ENCODE measurements at places on chromosomes 3 and 15.
A peak's percentile ranks its signal among the peaks of the same experiment; 100 is the strongest.

GRCh38 chr15:25693321-25694238 lies 169.5 kb downstream of the ATP10A start:
- DNase-seq = no peak

- DNase-seq = no peak
Measured at GRCh38 chr15:66822114-66822513, 120.1 kb downstream of the SMAD6 start.

DNA sequence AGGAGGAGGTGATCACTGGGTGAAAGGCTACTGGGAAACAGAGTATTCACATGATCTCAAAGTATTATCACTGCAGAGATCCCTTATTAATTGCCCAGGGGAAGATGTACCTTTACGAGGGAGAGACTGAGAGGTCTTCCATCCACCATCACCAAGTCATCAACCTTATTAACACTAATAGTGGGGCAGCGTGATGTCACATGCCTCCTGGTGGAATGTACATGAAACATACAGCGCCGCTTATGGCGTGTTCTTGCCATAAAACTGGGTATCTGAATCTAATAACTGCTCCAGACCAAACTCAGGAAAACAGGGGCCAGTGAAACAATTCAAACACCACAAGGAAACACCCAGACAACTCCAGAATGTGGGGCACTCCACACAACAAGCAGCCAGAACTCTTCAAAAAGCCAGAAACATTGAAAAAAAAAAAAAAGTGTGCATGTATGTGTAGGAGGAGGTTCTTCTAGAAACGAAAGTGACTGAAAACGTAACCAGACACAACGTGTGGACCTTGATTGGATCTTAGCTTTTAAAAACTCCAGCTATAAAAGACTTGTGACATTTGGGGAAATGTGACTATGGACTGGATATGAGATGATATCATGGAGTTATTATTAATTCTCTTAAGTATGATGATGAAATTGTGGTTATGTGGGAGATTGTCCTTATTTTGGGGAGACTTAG lies 4.6 kb downstream of the STIMATE start:
- DNase-seq = no peak

DNA sequence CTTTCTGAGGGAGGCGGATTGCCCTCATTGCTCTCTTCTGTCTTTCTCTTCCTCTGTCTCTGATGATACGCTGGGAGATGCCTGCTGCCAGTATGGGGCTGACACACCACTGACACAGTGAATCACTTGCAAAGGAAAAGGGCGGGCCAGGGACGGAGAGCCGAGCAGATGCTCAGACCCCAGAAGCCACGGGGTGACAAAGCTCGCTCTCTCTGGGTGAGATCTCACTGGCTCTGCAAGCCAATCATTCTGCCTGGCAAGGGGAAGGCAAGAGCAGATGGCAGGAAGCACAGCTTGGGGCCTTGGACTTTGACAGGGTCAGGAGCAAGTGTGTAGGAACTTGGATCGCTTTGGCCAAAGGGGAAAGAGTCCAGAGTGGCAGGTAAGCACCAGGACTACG lies 198.7 kb downstream of the NTRK3 start:
- no peak for DNase-seq

- no peak for DNase-seq
Measured at GRCh38 chr3:123285066-123285465, 83.3 kb downstream of the SEC22A start.

DNA sequence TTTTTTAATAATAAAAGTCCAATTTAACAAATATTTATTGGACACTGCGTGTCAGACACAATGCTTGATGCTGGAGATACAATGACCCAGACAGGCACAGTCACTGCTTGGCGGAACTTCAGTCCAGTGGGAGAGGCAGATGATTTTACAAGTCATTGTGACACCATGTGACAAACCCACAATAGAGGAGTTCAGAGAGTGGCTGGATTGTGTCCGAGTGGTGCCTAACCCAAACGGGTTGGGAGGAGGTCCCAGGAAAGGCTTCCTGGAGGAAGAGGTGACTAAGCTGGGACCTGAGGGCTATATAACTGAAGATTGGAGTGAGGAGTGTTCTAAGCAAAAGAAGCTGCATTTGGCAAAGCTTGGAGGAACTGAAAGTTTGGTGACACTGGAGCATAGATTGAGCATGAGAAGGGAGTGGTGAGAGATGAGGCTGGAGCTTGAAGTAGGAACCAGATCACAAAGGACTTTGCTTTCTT lies 41.4 kb downstream of the CRTC3 start:
- DNase-seq = no peak

GRCh38 chr3:124364317-124365020 lies 365.8 kb upstream of the UMPS start:
- no peak for DNase-seq

GRCh38 chr3:126984391-126985131 lies 1.6 kb downstream of the PLXNA1 start:
- DNase-seq = no peak

DNA sequence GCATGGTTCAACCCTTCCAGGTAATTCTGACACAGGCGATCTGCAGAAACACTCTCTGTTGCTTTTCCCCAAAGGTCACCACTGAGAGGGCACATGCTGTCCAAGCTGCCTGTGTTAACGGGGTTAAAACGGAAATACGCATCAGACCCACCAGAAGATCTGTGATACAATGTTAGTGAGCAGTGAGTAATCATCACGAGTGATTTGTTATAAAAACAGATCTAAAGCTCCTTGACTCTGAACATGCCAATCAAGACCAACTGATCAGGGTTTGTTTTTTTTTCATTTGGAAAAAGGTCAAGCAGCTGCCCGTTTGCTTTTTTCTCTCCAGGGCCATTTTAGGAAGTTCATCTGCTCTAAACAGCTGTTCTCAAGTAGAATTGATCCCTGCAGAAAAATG lies 43.2 kb downstream of the FGF12 start:
- no peak for DNase-seq

- no peak for DNase-seq
Measured at GRCh38 chr15:45555934-45556608, 31.1 kb upstream of the BLOC1S6 start.

GRCh38 chr15:101264911-101265641 lies 12.2 kb downstream of the SELENOS start:
- no peak for DNase-seq

GRCh38 chr3:122190525-122190924 lies 7.1 kb downstream of the CASR start:
- DNase-seq = no peak

DNA sequence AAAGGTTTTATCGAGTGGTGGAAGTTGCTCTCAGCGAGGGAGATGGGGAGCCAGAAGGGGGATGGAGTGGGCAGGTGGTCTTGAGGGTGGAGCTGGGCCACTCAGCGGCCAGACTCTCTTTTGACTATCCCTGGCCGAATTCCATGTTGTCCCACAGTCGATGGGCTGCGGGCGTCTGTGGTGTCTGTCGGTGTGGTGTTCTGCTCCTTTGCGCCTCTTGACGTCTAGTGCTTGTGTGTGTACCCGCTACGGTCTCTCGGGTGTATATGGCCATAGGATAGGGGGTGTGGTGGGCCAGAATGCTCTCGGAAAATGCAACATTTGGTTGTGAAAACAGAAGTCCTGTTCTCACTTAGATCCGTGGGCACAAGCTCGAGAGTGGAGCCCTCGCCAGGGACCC lies 297.0 kb downstream of the CGGBP1 start:
- no peak for DNase-seq

GRCh38 chr3:184320104-184320445 lies 5.7 kb downstream of the EIF4G1 start:
- peak; percentile 85 for DNase-seq
